ENCODE measurements at places on chromosomes 2 and 18.

DNA sequence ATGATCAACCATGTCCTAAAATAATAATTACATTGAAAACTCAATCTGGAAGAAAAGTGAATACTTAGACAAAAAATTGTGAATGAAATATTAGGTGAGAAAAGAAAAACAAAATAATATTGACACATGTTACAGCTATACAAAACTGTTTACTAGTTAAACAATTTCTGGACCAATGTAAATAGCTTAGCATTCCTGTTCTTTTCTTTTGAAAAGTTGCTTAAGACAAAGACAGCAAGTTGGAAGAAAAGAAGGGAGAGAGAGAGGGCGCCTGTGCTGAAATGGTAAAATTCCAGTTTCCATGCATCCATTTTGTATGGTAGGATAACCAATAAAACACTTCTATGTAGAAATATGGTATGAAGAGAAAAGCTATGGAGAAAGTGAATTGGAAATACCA is 94.1 kb upstream of the RFX8 start:
- no peak for DNase-seq

GRCh38 chr2:159557437-159558034 is 58.8 kb downstream of the BAZ2B start:
- no peak for DNase-seq

- DNase-seq, result no peak
These were observed 132.2 kb downstream of the ARL4C start for GRCh38 chr2:234364661-234365060.

GRCh38 chr2:10934979-10935350 is 23.2 kb downstream of the KCNF1 start:
- DNase-seq, result no peak
